Endothelial cell (in vitro differentiated cells): ENCODE measurements at places on chromosomes 5 and 9.

DNA sequence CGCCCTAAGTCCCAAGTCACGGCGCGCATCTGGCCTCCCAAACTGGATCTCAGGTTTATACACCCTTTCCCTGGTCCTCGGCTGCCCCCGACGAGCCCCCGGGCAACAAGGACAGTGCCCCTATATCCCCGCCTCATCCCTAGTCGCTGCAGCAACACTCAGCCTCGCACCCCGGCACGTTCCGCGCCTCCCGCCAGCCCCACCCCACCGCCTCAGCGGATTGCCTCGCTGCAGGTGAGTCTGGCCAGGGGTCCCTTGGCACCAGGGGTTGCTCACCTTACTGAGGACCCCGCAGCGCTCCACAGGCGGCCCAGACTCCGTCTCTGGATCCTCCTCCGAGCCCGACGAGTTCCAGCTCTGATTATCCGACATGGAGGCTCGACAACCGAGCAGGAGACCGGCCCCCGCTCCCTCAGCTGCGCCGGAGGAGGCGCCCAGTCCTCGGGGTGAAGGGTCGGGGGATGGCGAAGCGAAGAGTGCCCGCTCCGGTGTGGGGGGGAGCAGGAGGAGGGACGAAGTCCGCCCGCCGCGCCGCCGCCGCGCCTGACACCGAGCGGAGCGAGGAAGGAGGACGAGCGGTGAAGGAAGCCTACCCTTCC lies 494 bp downstream of the CERT1 start:
- DNase-seq: peak; percentile 58

- peak; percentile 18 for DNase-seq
Observed at GRCh38 chr5:93359296-93359959, 221.6 kb downstream of the NR2F1-AS1 start.

- DNase-seq: peak; percentile 48
Observed at GRCh38 chr5:17216974-17217492, 398 bp upstream of the BASP1 start.

- DNase-seq: no peak
Observed at GRCh38 chr9:96482476-96482875, 32.5 kb downstream of the HABP4 start.

DNA sequence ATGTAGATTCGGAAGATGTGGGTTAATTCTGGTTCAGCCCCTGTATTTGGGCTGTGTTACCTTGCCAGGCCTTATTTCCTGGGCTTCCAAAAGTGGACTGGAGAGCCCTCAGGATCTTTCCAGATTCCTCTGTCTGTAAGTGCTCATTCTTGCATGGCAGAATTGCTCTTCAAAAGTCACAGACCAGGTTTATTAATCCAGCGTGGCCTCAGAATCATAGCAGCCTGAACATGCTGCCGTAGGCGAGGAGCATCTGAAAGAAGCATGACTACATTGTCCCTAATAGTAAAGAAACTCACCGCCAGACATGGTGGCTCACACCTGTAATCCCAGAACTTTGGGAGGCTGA lies 307.8 kb downstream of the GADD45G start:
- no peak for DNase-seq

- no peak for DNase-seq
Observed at GRCh38 chr5:33806738-33807442, 84.9 kb downstream of the ADAMTS12 start.

- no peak for DNase-seq
Observed at GRCh38 chr9:130354806-130355205, 89.2 kb downstream of the HMCN2 start.

DNA sequence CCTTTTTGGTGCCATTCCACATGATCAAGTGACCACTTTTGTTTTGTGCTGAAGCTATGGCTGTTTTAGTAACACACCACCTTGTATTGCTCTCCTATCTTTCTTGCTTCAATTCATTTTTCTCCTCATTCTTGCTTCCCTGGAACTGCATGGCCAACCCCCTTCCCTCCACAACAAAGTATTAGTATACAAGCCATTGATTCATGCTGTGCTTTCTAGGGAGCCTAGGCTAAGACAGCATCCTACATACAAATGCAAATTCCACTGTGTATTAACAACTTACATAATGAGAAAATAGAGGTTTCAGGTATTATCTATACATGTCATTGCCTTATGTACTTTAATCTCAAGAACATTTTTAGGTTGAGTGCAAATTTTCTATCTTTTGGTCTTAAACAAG lies 141.1 kb downstream of the EFNA5 start:
- DNase-seq: no peak

DNA sequence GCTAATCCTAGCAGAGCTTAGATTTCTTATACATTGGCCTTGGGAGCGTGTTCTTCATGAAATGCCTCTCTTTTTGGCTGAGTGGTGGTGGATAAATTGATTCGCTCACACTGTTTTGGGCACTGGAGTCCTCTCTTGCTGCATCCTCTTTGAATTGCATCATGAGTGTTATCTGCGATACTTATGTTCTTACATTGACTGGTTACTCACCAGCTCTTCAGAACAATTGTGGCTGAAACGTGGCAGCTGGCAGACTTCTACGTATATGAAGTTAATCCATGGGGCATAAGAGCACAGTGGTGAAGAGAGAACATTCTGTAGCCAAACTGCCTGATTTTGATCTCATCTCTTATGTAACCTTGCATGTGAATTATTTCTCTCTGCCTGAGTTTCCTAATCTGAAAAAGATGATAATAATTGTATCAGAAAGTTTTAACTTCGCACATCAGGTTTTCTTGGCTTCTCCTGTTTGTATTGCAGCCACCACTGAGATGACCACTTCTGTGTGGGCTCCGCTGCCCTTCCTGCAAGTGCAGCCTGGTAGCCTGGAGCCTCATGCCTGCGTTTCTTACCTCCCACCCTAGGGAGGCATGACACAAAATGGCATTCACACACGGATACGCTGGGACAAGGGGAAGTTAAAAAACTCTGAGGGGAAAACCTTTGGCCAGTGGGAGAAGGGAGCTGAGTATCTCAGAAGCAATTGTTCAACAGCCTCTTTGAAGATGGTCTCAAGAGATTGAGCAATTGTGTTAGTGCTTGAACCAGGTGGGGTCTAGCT lies 295.2 kb downstream of the ARHGAP26 start:
- DNase-seq: no peak

DNA sequence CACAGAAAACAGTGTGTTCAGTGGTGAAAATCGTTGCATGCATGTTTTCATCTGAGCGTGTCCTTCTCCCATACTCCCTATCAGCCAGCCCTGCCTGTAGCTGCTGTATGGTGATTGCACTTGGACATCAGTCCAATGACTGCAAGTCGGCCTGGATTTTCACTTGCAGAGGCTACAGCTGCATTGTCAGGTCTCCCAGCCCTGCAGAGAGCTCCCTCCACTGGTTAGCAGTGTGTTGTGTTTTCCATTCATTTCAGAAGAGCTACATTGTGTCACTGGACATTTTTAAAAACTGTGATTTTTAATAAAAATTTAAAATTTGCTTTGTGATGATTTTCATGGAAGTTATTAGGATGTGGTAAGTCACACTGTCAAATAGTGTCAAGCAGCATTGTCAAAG lies 96.6 kb downstream of the SYK start:
- DNase-seq: no peak

DNA sequence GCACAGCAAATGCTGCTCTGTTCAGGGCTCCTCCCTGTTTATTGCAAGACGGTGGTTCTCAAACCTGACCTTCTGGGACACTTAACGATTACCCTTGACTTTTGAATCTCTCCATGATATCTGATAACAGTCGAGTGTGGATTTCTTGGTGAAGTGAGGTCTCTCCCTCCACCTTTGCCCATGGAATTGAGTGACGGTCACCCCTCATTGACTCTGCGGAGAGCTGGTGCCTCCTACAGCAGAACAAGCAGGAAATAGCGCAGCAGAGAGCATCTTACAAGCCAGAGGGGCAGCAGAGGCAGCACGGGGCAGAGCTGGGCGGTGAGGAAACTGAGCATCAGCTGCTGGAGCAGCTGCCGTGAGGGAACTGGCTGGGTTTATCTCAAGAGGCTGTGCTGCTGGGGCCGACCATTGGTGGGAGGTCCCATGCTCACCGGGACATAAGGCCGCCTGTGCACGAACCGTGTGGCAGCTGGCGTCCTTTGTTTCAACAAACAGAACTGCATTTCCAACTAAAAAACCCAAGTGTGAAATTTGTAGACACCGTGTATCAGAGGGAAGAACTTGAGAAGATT lies 189.8 kb downstream of the MTRR start:
- DNase-seq: no peak

DNA sequence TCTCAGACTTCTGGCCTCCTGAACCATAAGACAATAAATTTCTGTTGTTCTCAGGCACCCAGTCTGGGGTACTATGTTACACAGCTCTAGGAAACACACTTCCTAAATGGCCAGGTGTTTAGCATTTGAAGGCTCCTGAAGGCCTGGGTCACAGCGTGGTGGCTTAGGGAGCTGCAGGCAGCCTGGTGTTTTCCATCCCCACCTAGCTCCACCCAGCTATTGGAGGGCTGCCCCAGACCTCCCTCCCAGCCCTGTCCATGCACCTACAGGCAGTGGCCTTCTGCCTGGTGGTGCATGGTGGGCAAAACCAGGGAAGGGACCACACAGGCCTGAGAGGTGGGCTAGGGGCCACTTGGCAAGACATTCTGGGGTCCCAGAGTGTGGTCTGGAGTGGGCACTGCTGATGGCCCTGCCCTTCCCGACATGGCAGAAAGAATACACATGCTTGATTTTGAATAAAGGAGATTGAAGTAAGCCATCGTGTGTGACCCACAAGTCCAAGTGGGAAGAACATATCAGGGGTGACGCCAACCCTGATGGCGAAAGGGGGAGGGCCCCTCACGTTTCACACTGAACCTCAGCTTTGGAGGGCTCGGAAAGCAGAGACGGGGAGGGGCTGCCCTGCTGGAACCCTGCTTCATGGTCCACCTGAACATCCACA lies 1.3 kb upstream of the SUSD3 start:
- no peak for DNase-seq

GRCh38 chr9:72579190-72579589 lies 57.8 kb downstream of the TMC1 start:
- DNase-seq: no peak

GRCh38 chr5:109823597-109823996 lies 133.9 kb downstream of the MAN2A1 start:
- DNase-seq: no peak

DNA sequence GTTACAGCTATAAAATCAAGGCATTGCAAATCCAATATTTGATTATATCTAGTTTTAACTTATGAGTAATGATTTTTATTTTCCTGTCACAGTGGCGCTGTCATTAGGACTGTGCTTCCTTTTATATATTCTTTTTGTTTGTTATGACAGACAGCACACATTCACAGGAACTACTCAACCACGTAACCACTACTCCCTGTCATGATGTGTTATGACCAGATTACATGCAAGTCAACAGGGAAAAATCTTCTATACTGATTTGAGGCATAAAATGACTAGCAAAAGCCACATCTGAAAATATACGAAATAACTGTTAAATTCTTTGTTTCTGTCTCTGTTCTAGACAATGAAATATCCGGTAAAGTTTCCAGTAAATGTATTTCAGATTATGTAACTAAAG lies 25.4 kb downstream of the SREK1 start:
- DNase-seq: no peak

DNA sequence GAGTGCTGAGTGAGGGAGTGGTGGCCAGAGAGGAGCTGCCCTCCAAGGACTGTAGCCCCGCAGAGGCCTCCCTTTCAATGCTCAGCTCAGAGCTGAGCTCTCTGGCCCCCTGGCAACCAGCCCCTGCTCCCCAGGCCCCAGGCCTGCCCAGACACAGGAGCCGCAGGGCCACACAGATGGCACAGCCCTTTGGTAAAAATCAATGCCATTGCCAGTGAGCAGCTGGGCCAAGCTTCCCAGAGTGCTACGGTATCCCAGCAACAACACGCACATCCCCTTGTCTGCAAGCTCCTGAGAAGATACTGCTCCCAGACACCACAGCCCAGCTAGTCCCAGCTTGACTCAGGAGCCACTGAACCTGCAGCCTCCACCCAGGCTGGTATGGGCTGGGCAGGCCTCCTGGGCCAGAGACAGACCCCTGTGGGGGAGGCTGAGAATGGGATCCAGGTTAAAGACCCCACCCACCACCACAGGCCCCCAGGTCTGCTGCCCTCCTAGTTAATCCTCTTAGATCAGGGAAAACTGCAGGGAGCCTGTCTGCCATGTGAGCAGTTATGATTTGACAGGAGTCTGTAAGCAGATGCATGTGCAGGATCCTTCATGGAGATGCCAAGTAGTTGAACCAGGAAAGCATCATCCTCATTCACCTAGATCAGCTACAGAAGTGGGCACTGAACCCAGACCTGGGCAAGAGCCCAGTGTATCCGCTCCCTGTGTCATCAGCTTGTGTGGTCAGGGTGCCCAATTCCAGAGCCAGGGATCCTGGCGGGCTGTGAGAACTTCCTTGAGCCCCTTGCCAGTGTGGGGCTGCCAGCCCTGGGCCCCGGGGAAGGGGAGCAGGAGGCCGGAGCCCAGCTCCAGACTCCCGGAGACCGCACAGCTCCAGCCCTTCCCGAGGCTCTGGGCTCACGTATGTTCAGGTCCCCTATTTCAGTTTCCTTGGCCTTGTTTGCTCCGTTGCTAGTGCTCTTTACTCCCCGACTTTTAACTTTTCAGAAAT lies 26.7 kb upstream of the ADAMTS2 start:
- no peak for DNase-seq

GRCh38 chr5:59525957-59526356 lies 367.6 kb downstream of the PDE4D start:
- DNase-seq: no peak

GRCh38 chr9:5609226-5609596 lies 19.7 kb upstream of the RIC1 start:
- DNase-seq: no peak

DNA sequence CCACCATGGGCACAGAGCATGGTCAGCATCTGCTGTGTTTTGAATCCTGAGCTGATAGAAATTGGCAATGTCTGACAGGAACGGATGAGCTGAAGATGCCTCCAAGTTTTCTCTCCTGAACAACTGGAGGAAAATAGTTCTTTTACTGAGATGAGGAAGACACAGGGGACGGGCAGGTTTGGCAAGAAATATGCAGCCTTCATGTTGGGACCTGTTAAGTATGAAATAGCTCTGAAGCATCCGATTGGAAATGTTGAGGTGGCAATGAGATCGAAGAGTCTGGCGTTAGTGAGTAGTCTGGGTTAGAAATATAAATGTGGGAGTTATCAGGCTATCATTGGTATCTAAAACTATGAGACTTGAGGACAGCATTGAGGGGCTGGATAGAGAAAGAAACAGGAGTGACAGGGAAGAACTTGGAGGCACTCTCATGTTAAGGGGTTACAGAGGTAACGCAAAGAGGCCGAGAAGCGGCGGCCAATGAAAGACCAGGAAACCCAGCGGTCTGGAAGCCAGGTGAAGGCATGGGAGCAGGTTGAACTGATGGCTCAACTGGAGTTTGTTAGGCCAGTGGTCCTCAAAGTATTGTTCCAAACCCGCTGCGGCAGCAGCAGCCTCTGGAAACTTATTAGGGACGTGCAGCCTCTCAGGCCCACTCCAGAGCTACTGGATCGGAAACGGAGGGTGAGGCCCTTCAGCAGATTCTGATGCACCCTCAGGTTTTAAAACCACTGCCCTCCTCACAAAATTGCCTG lies 1.0 kb upstream of the MAMDC2 start:
- DNase-seq: no peak

- DNase-seq: no peak
Observed at GRCh38 chr5:168286386-168286785, 5.1 kb upstream of the WWC1 start.
